ENCODE measurements at places on chromosomes 6 and 20.

DNA sequence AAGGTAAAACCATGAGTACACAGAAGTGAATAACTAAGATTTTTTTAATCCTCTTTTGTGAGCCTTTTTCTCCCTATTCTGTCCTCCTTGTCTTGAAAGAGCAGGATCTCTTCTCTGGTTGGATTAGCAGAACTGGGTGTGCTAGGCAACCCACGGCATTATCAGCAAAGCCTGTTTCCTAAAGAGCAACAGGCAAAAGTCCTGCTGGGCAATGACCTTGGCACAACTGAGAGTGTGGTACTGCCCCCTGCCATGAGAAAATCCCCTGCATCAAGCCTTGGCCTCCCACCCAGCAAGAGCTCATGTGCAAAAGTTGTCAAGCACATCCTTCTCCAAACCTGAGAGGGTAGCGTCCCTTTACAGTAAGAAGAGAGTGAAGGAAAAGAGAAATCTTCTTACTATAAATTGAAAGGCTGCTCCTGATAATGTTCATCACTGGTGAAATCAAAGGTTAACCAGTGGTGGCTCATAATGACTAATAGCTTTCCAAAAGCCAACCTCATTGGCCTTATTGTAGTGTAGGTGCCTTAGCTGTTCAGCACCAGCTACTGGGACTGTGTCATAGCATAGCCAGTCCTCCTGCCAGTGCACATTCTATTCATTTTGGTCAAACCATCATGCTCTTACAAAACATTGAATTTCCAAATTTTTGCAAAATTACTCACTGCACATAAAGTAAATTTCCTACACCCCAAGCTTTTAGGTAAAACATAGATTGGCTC, 17.1 kb downstream of the KIF6 start:
- no peak for DNase-seq

- DNase-seq = no peak
These were observed 15.9 kb upstream of the TBC1D20 start for GRCh38 chr20:478010-478948.

DNA sequence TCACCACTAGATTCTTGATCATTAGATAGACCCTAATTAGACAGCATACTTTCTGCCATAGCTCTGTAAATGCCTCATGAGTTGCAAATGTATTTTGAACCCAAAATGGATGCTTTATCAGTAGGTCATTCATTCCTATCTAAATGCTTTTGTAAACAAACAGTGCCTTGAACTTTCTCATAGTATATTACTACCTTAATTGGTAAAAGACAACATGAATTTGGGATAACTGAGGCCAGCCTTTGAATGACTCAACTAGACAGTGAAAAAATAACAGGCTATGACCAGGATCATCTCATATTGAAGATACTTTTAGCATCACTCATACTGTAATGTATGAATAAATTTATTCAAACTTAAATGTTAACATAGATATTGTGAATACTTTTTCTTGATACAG, 37.0 kb upstream of the PRL start:
- no peak for DNase-seq

DNA sequence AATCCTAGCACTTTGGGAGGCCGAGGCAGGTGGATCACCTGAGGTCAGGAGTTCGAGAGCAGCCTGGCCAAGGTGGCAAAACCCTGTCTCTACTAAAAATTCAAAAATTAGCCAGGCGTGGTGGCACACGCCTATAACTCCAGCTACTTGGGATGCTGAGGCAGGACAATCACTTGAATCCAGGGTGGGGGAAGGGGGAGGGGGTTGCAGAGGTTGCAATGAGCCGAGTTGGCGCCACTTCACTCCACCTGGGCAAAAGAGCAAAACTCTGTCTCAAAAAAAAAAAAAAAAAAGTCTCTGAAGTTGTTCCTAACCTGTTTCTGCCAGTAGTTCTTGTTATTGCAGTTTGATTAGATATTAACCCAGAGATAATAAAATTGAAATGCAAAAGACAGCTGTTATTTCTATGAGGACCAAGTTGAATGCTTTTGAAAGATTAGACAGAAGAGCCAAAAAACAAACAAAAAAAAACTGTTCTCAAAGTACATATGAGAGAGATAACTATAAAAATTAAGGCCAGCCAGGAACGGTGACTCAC, 22.6 kb downstream of the PIGU start:
- DNase-seq = no peak

GRCh38 chr20:32680544-32681174, 6.9 kb upstream of the C20orf203 start:
- no peak for DNase-seq

DNA sequence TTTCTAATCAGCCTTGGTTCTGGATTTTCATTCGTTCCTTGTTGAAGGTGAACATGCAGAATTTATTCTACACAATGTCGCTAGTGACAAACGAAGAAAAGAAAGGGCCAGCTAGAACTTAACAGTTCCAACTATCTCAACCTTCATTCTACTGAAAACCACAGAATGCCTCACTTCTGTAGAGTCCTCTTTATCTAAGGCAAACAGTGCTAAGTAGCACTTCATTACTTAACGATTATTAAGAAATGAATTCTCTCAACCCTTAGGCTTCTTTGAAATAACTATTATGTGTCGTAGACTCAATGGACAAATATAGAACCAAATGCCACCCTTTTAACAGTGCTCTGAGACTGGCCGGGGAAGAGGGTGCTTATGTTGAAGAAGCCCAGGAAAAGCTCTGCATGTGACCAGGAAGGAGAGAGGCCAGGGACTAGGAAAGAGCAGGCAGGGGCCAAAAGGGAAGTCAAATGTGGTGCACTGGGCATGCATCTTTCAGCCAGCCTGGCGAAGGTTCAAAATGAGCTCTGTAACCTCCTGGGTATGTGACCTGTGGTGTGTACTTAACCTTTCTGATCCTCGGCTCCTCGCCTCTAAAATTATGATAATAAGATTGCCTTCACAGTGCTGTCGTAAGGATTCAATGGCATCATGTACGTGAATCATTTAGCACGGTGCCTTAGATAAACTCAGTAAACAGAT, 55.4 kb upstream of the BMP2 start:
- no peak for DNase-seq

GRCh38 chr6:23316131-23316530, 746.8 kb downstream of the HDGFL1 start:
- DNase-seq = no peak
